ENCODE measurements at places on chromosomes 2 and 18.
A peak's percentile ranks its signal among the peaks of the same experiment; 100 is the strongest.

GRCh38 chr2:23291239-23291638, 93.7 kb upstream of the KLHL29 start:
- DNase-seq: no peak

GRCh38 chr2:215755641-215756345, 257.6 kb downstream of the MREG start:
- no peak for DNase-seq

DNA sequence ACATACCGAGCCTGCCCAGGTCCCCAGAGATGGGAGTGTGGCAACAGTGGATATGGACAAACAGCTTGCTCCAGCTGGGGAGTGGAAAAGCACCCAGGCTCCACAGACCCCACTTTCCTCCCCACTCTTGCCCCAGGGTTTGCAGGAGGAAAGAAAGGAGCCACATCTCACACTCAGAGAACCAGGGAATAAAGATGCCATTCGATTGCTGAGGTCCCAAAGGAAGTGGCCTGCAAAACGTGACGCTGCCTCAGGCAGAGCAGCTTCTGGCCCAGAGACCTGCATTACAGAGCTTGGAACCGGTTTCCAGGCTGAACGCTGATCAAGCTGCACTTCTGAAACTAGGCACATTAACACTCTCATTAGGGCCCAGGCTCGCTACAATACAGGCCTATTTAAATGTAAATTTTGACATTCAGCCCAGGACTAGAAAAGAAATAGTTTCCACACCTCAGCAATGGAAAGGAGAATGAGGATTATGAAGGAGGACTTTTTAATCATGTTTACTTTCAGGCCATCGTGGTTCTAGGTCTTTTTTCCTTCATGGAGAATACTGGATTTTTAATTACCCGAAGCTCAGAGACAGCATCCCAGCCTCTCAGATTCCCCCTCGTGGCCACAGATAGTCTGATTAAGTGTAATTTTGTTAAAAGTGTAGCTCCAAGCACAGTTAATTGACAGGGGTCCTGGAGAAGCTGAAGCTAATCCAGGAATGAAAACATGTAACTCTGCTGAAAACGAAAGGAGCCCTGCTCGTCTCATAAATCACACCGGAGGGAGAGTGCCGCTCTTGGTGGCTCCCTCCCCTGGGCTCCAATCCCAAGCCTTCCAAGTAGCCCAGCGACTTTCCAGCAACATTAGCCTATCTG, 221.3 kb upstream of the RAB6C start:
- no peak for DNase-seq

DNA sequence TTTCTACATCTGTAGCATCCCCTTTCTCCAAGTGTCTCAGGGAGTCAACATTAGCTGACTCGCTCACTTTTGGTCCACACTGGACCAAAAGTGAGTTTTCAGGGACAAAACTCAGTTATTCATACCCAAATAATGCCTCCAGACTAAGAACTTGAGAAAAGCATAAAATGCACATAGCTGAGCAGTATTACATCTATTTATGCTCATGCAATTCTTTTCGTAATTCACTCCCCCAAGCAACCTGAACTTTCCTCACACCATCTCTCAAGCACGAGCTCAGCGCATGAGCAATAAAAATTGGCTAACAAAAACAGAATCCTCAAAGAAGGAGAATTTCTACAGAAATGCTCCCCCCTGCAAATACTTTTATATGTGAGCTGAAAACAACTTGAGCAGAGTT, 17.0 kb downstream of the SFT2D3 start:
- DNase-seq: no peak

DNA sequence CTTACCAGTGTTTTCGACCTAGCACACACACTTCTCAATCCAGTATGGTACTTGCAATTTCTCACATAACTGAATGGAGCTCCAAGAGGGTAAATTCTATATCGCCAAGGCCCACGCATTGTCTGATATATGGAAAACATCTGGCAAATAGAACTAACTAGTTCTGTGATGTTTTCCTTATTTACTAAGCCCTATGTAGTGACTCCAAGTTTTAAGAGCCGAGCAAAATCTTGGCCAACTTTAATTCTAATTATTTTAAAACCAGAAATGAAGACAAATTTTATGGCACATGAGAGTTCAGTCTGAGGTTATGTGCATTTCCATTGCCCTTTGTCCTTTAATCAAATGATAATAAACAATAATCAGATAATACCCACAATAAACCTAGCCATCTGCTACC, 1119.7 kb upstream of the CNTNAP5 start:
- DNase-seq: no peak

- DNase-seq: no peak
These were observed 157.3 kb upstream of the MMADHC start for GRCh38 chr2:149744865-149745264.

DNA sequence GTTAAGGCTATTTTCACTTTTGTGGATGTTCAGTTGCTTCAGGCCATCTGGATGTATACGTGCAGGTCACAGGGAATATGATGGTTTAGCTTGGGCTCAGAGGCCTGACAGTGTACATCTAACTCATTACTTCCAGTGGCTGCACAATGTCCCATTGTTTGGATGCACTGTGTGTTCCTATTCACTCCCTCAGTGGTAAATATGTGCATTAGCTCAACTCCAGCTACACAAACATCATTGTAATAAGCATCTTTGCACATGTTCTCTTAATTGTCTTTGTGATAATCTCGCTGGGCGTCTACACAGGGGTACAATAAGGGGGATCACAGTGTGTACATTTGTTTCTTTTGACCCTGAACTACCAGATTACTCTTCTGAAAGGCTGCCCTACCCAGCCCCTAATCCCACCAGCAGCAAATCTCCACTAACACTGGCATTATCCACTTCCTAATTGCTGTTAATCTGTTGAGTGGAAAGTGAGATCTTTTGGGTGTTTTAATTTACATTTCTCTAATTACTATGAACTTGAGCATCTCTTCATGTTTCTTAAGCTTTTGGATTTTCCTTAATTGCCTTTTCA, 56.1 kb upstream of the POLE4 start:
- no peak for DNase-seq

DNA sequence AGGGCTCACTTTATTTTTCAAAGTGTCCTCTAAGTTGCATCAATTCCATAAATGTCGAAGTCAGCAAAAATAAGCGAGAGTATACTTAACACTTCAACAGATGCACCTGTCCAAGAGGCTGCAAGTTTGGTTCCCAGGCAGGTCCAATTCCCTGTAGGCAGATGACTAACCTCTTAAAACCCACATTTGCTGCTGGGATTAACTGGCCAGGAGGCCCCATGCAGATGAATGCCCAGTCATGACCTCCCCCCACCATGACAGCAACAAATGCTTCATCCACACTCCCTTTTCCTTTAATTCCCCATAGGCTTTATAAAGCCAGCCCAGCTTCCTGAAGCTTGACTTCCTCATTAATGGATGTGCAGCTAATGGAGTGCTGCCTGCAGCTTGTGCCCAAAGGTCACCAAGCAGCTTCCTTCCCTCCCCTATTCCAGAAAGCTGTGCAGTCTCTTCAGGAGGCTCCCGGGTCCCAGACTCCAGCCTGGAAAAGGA, 35.7 kb downstream of the REEP1 start:
- DNase-seq: no peak

DNA sequence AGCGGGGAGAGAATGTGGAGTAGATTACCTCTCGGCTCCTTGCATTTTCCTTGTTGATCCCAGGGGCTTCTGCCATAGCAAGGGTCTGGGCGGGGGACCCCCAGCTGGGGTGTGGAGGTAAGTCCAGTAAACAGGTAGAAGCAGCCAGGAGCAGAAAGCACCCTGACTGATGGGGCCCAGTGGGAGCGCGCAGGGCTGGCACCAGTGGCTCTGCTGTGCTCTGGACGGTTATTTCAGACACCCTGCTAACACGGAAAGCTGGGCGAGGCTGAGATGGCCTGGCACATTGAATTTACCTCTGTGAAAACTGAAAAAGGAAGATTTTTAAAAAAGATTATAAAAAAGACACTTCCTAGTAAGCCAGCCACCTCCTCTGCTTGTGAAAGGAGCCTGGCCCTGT, 109.6 kb upstream of the STPG4 start:
- no peak for DNase-seq

DNA sequence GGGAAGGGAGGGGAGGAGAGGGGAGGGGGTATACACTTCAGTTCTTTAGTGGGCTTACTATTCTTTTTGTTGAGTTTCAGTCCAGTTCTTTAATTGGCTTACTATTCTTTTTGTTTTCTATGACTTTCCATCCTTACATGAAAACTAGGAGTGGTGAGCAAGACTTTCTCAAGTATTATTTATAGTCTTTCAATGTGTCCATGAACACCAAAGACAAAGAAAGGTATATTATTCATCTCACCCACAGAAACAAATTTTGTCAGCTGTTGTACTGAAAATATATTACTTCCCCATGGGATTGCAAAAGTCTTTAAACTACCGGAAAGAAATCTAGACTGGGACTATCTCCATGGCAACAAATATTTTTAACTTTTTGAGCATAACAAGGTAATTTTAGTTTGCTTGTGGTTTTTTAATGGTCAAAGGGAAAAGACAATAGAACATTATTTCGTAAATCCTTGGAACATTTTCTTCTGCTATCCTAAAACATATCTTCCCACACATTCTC, 17.6 kb downstream of the ADAM17 start:
- DNase-seq: no peak

GRCh38 chr18:60965856-60966255, 367.4 kb upstream of the CDH20 start:
- DNase-seq: no peak

DNA sequence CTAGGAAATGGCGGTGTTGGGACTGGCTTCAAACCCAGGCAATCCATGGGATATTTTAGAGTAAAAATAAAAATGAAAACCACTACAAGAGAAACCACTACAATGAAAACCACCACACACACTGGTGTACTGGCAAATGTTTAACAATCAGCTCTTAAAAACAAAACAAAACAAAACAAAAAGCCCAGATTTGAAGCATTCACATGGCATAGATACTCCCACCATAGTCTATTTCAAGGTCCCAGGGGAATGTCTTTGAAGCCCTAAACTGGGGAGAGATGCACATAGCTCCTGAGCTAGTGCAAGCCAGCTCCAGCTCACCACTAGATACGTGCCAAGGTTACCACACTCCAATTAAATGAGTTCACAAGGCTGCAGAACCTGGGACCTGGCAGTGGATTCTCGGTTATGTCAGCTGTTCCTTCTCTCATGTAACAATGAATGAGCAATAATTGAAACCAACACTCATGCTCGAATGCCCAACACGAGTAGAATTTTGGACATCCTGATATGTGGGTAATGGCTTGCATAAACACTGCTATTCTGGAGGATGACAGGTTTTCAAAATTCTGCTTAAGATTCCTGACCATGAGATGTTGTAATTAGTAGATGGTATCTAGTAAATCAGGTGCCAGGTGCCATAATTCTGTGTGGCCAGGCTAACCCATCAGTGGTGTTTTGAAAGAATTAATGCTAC, 102.2 kb downstream of the OSBPL6 start:
- DNase-seq: peak; percentile 66

- DNase-seq: no peak
These were observed 122.1 kb downstream of the TMEM247 start for GRCh38 chr2:46601328-46601963.

DNA sequence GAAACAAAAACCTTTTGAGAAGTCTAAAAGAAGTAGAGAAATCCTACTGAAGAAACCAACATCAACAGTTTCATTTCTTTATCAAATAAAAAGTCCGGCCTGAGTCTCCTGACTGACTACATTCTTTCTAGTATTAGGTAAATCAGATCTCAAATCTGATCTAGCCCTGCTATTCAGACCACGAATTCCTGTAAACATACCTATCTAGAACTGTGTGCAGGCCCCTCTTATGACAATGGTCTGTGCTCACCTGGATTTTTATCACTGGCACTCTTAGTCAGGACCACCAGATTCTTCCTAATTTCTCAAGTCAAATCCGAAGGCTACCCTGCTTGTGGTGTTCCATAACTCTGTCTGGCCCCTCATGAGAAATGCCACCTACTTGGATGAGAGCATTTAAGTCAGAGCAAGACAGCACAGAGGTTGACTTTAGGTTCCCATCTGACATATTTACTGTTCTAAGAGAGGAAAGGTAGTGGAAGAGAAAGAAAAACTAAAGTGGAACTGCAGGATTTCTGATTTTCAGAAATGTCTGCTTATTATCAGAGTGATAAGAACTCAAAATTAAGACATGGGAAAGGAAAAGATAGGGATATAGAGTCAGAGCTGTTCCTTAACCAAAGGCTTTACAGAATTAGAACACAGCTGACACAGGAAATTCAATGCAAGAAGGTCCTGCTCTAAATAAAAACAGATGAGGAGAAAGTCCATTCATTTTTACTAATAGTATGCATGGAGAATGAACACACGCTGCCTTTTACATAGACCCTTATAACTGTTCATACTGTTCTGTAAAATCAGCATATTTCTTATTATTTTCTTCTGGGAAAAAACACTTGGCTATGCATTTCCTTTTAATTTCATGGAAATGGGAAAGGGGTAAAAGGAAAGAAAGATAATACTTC, 56.5 kb downstream of the SLC8A1 start:
- no peak for DNase-seq

DNA sequence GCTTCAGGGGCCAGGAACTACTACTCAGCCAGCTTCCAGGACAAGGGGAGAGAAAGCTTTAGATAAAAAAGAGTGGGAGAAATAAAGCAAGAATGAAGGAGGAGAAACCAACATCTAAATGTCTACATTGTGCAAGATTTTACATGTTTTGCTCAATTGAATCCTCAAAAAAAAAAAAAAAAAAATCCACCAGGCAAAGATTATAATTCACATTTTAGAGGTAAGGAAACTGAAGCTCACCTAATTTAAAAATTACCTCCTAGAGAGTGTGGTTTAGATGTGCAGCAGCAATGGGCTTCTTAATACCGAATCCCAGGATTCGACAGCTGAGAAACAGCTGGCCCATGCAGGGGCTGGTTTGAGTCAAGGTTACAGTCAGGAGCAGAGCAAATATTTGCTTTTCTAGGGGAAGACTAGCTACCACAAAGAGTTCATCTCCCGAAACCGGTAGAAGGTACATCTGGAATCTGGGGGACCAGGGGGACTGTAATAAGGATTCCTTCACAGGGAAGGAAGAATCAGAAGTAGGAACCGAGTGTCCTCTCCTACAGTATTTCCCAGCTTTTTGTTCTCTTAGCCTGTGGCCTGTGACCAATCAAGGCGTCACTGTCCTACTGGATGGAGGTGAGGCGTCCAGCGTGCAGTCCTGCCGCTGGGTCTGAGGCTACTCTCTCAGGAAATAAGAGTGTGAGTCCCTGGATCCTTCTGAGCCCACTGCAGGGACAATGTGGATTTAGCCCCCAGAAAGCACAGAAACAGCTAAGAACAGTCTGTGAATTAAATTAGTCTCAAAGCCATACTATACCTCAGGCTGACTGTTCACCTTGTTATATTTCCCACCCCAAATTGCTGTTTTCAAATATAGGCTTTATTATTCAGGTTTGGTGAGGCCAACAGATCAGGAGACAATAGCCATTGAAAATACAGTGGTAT, 42.3 kb downstream of the IL1R2 start:
- no peak for DNase-seq

GRCh38 chr2:149463328-149464002, 124.1 kb downstream of the MMADHC start:
- no peak for DNase-seq

- DNase-seq: no peak
These were observed 157.7 kb downstream of the TWIST2 start for GRCh38 chr2:239005586-239005985.

Measured in G401 (cell line).